Effector CD8-positive, alpha-beta T cell (primary cell): ENCODE measurements at places on chromosomes 4 and X.

- DNase-seq, result no peak
Measured at GRCh38 chr4:179352221-179352620, 1910.0 kb upstream of the AGA start.

- DNase-seq, result no peak
Measured at GRCh38 chr4:7546809-7547367, 112.2 kb upstream of the PSAPL1 start.

GRCh38 chr4:173001571-173001970 lies 167.0 kb upstream of the GALNT7 start:
- no peak for DNase-seq

GRCh38 chr4:154736770-154737169 lies 7.0 kb upstream of the LRAT start:
- DNase-seq, result no peak
